ENCODE measurements at places on chromosomes 12 and 14.
A peak's percentile ranks its signal among the peaks of the same experiment; 100 is the strongest.

GRCh38 chr14:53153702-53154112 lies 584 bp upstream of the DDHD1 start:
- no peak for DNase-seq

DNA sequence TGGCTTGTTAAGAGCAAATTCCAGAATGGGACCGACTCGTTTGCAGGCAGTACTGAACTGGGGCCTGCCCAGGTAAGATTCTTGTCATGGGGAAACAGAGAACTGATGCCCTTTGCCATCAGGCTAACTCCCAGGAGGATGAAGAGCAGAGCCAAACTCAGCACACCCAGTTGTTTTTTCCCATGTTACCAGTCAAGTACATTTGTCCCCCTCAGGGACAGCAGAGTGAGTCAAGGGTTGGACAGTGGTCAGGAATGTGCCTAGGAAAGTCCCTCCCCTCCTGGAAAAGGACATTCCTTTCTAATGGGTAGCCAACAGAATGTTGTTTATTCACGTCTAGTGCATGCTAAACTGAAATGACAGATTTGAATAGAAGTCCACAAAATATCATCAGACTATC lies 1.6 kb downstream of the ART4 start:
- peak; percentile 23 for DNase-seq

- DNase-seq: no peak
Observed at GRCh38 chr12:87853448-87854003, 175.7 kb downstream of the C12orf50 start.

- no peak for DNase-seq
Observed at GRCh38 chr14:83923842-83924241, 1606.1 kb upstream of the FLRT2 start.

DNA sequence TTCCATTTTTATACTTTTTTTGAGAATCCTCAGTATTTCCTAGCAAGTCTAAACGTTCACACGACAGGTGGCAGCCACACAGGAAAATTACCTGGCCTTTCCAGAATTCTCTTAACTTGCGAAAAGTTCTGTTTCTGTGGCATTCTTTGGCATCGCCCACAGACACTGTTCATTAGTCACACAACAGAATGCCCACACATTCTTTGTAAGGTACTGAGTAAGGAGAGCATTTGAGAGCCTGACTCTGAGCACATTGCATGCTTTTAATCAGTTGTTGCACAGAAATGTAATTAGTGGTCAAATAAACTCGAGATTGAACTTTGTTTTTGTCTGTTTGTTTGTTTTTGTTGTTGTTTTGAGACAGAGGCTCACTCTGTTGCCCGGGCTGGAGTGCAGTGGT lies 52.4 kb downstream of the LMNTD1 start:
- no peak for DNase-seq

GRCh38 chr14:39868949-39869348 lies 436.7 kb upstream of the FBXO33 start:
- no peak for DNase-seq

Data from transverse colon (tissue), 4 donors.